Activated T-helper 1 cell treated with anti-CD3 and anti-CD28 coated beads, Interleukin-12 subunit alpha, Interleukin-12 subunit beta, Interleukin-2, Interleukin-4 antibody, amounts not matched to agents 30 ng/mL and 10 ng/mL and 1 ng/mL, durations not matched to agents 14 hours and 24 hours and 36 hours (primary cell): ENCODE measurements at places on chromosomes 5 and 9. TPM values are rescaled to one million over a fixed set of nuclear protein-coding genes. Genes with fewer than 3 reads are reported as not detected.

GRCh38 chr9:130356033-130356432, 88.7 kb upstream of the ASS1 start:
- DNase-seq = no peak

- DNase-seq = no peak
Measured at GRCh38 chr5:113039934-113040285, 63.3 kb downstream of the DCP2 start.

- no peak for DNase-seq
Measured at GRCh38 chr9:96333958-96334357, 32.0 kb upstream of the HSD17B3 start.

DNA sequence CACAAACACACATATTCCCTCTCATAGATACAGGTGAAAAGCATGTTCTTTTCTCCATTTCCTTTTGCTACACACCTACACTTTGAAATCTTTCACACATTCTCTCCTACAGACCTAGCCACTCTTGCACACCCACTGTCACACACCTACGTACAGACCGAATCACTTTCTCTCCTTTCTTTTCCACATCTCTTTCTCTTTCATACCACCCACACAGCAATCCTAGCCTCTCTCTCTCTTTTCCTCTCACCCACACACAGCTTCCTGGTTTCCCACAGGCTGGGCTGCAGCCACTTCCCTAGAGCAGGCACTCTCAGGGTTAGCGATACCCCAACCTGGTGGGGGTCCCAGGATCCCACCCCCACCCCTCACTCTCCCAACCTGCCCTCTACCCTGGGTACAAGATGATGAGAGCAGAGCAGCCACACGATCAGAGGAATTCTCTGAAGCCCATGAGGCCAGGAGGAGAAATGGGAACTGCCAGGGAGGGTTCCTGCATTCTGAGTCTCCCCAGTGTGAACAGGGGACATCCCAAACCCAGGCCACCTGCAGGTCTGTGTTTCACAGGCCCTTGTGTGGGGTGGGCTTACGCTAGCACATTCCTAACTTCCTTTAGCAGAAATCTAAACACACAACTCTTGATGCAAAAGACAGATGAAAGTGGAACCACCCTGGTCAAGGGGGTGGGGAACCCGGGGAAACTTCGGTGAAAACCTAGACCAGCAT, 17.1 kb upstream of the SYNPO start:
- DNase-seq = no peak

DNA sequence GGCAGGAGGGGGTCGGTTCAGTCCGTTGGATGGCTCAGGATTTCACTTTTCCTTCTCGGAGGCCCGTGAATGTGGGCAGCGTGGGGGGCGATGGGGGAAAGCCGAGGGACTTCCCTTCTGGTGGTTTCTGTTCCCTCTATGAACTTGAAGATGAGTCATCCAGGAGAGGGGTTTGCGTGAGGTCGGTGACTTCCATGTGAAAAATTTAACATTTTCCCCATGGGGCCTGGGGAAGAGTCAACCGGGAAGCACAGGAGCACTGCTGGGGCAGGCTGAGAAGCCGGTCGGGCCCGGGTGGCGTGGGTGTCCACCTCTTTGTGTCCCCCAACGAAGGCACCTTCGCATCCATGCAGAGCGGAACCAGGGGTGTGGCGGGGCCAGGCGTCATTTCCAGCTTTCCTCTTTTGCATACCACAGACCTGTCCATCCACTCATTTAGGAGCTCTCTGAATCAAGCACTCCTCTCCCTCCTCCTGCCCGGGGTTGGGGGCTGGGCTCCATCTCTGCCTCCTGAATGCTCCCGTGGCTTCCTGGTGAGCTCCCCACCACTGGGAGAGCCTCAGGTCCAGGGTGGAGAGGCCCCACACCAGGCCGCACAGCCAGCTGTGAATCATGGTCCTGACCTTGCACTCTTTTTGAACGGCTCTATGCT, 68.4 kb downstream of the ANKRD33B start:
- DNase-seq = peak; percentile 22

- DNase-seq = no peak
Measured at GRCh38 chr9:137367506-137368430, 55.2 kb downstream of the EXD3 start.

DNA sequence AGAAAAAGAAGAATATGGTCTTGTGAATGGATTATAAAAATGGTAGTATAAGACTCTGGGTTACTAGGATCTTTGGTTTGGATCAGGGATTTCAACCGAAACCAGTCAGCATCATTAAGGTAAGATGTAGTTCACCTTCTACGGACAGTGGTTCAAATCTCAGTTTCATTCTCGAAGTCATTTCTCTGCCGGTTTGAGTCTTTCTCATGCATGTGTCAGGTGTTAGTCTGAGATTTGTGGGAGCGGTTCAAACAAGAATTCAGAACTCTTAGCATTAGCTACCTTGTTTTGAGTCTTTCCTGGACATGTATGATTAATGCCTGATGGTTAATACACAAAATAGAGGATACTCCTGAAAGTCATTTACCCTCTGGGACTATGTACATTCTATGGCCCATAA, 735.9 kb upstream of the NUDT12 start:
- DNase-seq = no peak

GRCh38 chr9:131714161-131714646, 25.7 kb downstream of the RAPGEF1 start:
- DNase-seq = no peak

DNA sequence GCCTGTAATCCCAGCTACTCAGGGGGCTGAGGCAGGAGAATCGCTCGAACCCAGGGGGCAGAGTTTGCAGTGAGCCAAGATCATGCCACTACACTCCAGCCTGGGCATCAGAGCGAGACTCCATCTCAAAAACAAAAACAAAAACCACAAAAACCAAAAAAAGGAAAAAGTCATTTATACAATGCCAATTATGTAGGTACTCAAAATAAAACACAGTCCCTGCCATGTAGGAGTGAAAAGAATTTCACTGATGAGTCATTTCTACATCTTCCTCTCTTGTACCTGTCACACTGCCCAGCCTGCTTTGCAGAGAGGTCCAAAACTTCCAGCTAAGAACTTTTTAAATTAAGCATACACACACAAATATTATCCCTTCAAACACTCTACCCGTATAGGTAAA, 215.8 kb downstream of the EPB41L4A start:
- DNase-seq = no peak

- DNase-seq = no peak
Measured at GRCh38 chr5:136337788-136338187, 27.6 kb downstream of the TRPC7 start.

DNA sequence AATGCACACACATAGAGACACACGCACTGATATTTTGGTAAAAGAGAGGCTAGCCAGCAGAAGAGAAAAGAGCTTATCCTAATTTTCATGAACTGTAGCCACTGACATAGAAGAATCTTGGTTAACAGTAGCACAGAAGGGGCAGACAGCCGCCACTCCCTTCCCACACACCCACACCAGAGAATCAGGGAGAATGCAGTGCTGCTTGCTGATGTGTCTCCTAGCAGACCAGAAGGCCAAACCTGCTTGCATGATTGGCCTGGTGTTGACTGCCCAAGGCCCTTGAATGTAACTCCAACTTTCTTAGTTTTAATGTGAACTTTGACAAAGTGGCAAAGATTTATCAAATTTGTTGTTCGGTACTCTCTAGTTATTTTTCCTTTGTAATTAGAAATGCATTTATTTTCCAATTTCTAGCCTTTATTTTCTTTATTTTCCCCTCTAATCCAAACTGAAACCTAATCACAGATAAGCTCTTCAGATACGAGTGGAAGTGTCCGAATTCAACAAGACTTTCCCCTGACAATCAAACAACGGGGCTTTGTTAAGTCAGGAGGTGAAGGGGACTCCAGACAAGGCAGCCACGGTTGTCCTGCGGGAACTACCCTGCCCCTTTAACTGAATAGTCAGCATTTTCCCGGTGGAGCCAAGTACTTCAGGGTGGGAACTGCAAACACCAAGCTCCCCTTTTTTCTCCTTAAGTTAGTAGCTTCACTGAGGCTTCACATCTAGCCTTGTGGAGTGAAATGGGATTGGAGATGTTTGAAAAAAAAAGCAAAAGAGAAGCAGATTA, 81.9 kb upstream of the CTSL start:
- DNase-seq = no peak

- DNase-seq = no peak
Measured at GRCh38 chr5:32889078-32889477, 178.0 kb downstream of the NPR3 start.

DNA sequence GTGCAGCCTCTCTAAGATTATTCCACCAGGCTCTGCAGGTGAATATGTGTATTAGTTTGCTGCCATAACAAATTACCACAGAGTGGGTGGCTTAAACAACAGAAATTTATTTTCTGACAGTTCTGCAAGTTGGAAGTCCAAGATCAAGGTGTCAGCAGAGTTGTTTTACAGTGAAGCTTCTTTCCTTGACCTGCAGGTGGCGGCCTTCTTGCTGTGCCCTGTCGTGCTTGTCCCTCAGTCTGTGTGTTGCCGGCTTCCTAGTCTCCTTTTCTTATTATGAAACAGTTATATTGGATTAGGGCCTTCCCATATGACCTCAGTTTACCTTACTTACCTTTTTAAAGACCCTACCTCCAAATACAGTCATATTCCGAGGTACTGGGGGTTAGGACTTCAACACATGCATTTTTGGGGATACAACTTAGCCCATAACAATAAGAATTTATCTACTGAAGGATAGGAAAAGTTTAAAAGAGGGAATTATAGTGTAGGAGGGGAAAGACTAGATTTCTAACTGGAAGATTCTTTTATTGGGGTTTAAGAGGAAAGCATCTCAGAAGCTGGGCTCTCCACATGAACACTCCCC, 97.4 kb downstream of the OSTF1 start:
- DNase-seq = peak; percentile 11

- DNase-seq = no peak
Measured at GRCh38 chr5:157270771-157271170, 4.8 kb downstream of the CYFIP2 start.

GRCh38 chr5:127959152-127959764, 124.3 kb upstream of the SLC12A2 start:
- DNase-seq = no peak

GRCh38 chr9:89368978-89369377, 50.7 kb downstream of the SECISBP2 start:
- DNase-seq = no peak

- DNase-seq = no peak
Measured at GRCh38 chr5:140631036-140631417, 1.9 kb downstream of the CD14 start.

GRCh38 chr5:56330806-56331205, 97.7 kb upstream of the ANKRD55 start:
- no peak for DNase-seq

DNA sequence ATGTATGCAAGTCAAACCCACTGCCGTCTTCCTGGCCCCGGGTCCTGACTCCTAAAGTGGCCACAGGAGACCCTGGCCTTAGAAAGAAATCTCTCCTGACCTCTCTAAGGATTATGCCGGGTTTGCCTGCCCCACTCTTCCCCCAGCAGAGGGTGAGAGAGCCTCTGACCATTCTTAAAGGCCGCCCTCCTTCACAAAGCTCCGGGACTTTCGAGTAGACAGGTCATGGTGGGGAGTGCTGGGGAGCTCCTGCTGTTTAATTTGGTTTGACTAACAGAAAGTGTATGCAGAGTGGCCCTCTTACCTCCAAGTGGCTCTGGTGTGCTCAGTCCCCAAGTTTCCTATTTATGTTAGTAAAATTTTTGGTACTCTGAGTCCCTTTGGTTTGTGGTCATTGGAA, 111.8 kb downstream of the LRRC70 start:
- no peak for DNase-seq

- no peak for DNase-seq
Measured at GRCh38 chr5:75558221-75558620, 46.5 kb downstream of the POLK start.

- DNase-seq = peak; percentile 85
Measured at GRCh38 chr5:160467555-160468362, 46.1 kb downstream of the PTTG1 start.

DNA sequence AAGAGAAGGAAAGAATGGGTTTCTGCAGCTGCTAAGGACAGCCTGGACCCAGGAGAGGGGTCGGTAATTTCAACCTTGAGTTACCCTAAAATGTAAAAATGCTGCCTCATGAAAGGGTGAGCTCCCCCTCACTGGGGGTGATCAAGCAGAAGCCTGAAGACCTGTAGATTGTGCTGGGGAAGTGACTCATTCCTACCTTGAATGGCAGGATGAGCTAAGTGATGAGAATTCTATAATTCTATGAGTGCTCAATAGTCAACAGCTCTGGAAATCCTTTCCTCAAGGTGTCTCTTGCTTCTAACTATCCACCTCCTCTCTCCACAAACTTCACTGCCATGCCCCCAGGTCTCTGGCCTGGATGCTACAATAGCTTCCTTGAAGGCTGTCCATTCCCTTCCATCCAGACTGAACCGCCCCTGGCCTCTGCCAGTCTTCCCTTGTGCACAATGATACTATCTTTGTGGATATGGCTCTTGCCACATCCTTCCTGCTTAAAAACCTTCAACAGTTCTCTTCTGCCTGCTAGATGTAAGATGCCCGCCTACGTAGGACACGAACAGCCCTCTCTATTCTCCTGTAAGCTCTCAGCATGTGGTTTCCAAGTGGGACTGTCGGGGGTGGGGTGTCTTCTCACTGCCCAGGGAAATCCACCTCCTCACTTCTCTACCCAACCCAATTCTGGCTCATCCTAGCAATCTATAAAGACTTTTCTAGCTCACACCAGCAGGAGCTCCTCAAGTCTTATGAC, 50.6 kb downstream of the PTPN3 start:
- DNase-seq = peak; percentile 31

DNA sequence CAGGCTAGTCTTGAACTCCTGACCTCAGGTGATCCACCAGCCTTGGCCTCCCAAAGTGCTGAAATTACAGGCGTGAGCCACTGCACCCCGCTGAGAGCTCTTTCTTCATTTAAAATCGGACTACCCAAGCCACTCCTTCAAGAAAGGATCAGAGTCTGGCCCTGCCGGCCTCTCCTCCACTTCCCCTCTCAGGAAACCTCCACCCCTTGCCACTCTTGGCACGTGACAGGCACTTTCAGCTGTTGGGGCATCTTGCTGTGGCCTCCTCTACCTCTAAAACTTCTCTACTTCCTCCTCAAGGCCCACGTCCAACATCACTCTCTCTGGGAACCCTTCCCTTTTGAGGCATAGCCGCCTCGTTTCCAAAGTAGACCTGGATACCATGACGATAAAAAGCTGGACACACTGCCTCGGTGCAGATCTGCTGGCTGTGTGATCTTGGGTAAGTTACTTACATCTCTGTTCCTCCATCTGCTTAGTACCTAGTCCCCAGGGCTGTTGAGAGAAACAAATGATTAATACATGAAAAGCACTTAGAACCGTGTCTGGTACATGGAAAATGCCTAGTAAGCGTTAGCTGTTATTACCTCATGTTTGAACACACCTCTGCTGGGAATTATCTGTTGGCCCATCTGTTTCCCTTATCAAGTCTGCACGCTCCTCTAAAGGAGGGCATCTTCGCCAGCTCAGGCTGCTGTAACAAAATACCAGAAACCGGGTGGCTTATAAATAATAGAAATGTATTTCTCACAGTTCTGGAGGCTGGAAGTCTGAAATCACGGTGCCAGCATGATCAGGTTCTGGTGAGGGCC, 55.3 kb downstream of the SMIM23 start:
- DNase-seq = no peak

Gene ENTREP1
- not detected in 2 replicates for total RNA-seq

Gene SARDH
- 0.51 and 0.60 TPM in 2 replicates for total RNA-seq

Gene SLC2A6
- total RNA-seq = 4.1 and 4.6 TPM in 2 replicates

Gene DIPK1B
- 0.47 and 0.88 TPM in 2 replicates for total RNA-seq

Gene TNFAIP8
- 214 and 219 TPM in 2 replicates for total RNA-seq

Gene CARD6
- total RNA-seq = 2.1 and 2.3 TPM in 2 replicates

Gene PCDH12
- total RNA-seq = 2.2 TPM in 2 replicates

Gene CNTNAP3
- total RNA-seq = not detected in 2 replicates
